ENCODE measurements at places on chromosomes 16 and 17.

- DNase-seq, result no peak
Measured at GRCh38 chr17:48093341-48094045, 7.8 kb downstream of the CBX1 start.

DNA sequence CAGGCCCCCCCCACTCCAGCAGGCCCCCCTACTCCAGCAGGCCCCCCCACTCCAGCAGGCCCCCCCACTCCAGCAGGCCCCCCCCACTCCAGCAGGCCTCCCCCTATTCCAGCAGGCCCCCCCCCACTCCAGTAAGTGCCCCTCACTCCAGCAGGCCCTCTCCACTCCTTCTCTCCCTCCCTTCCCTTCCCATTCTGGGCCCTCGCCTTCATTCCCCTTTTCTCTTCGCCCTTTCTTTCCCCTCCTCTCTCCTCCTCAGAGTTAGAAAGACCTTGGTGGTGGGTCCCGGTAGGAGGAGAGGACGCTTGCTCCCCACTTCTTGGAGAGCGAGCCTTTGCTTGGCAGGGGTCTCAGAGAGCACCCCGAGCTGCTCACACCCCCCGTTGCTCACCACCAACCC lies 177.0 kb upstream of the TNRC6C start:
- DNase-seq, result no peak

DNA sequence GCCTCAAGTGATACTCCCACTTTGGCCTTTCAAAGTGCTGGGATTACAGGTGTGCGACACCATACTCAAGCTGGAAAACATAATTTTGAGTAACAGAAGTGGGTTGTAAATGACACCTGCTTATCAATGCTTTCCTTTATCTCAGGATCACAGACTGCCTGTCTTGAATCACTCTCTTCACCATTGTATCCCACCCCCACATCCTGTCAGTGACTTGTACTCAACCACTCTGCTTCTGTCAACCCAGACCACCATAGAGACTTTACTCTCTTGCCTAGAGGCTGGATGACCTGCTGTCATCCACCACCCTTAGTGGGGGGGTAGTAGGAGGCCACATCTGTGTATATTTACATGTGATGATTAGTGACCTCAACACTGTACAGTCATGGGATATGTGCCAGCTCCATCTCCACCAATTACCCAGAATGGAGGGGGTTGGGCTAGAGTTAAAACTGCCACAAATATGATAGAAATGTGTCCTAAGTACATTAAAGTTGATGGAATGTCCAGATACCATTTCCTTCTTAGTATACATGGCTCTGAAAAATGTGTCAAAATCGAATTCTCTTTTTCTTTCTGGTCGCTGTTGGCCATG lies 338.7 kb downstream of the GRIN2A start:
- no peak for DNase-seq

DNA sequence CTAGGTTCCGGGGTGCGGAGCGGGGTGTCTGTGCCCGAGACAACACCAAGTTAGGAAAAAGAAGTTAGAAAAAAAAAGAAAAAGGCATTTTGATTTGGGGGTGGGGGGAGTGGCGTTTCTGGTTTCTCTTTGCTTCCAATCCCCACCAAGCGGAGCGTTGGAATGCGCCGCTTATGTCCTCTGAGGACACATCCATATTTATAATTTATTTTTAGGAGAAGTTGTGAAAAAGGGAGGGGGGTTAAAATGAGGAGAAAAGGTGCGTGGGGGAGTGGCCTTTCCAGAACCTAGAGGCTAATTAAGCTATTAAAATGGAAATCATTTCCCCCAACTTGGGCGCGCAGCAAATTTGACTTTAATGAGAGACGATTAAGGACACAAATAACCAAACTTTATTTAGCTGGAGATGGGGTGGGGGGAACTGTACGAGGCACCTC lies 232.1 kb downstream of the MRTFB start:
- no peak for DNase-seq

DNA sequence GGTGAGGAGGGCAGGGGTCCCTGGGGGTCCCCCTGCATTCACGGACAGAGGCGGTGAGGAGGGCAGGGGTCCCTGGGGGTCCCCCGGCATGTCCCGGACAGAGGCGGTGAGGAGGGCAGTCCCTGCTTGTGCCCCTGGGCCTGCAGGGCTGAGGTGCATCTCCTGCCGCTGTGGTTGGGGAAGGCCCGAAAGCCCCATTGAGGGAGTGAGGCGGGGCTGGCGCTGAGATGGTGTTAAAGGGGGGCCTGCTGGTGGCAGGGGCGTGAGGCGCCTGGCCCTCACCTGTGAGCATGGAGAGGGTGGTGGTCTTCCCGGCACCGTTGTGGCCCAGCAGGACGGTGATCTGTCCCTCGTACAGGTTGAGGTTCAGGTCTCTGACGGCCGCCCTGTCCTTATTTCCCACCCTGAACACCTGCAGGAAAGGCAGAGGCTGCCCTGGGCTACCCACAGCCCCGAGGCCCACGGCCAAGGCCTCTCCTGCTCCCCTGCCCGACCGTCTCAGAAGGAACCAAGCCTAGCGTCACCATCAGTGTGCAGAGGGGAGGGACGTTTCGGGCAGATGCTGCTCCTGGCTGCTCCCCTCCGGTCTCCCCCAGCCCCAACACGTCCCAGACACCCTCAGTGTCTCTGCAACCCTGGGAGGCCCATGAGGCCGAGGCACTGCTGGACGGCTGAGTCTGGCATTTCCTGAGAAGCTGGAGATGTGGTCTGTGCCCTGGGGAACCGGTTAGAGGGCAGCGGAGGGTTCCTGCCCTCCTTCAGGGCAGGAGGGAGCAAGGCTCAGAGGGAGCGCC lies 31.4 kb upstream of the RNPS1 start:
- DNase-seq, result no peak

DNA sequence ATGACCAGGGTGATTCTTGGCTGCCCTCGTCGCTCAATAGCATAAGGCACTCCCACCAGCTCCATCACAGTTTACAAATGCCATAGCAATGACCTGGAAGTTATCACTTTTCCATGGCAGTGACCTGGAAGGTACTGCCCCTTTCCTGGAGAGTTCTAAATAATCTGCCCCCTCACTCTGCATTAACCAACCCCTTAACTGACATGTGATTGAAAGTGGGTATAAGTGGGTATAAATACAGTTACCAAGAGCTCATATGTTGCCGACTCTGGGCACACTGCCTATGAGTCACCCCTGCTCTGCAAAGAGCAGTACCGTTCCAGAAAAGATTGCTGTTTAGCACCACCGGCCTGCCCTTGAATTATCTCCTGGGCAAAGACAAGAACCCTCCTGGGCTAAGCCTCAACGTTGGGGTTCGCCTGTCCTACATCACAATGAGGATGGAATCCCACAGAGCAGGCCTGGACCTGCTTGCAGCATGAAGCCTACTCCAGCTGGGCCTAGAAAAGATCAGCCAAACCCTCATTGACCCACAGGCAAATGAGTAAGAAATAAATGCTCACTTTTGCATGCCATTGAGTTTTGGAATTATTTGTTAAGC lies 95.2 kb upstream of the SEC14L1 start:
- DNase-seq, result no peak

DNA sequence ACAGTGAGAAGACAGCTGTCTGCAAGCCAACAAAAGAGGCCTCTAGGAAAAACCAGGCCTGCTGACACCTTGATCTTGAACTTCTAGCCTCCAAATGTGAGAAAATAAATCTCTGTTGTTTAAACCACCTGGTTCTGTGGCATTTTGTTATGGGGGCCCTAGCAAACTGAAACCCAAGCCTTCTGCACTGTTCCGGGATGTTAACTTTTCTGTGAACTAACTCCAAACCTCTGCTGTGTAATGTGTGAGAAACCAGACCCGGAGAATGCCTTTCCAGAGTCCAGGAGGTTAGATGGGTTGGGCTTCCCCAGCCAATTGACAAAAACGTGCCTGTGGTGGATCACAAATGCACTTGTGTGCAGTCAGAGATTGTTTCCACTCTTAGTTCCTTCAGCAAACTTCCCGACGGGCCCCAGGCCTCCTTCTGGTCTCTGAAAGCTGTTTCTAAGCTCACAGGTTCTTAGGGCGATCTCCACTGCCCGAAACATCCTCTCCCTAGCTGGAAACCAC lies 13.6 kb upstream of the GGA2 start:
- no peak for DNase-seq

GRCh38 chr16:67147437-67148140 lies 3.2 kb downstream of the B3GNT9 start:
- no peak for DNase-seq

GRCh38 chr16:53745086-53745485 lies 41.1 kb downstream of the FTO start:
- no peak for DNase-seq

DNA sequence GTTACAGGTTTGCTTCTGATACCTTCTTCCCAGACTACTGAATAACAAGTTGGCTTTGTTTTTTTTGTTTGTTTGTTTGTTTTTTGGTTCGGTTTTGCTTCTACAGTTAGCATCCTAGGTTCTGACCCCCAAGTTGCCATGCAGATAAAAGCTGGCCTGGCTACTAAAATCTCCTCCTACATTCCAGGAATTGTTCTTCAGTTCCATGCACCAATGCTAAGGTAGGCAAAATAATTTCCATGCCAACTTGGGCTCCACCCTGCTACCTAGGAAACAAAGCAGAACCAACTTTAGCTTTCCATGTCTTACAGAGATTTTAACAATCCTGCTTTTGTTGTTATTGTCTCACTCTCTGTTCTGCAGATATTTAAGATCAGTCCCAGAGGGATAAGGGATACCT lies 495.5 kb upstream of the SOX9 start:
- no peak for DNase-seq

GRCh38 chr16:11076259-11077018 lies 132.1 kb downstream of the CLEC16A start:
- DNase-seq, result peak; percentile 87

DNA sequence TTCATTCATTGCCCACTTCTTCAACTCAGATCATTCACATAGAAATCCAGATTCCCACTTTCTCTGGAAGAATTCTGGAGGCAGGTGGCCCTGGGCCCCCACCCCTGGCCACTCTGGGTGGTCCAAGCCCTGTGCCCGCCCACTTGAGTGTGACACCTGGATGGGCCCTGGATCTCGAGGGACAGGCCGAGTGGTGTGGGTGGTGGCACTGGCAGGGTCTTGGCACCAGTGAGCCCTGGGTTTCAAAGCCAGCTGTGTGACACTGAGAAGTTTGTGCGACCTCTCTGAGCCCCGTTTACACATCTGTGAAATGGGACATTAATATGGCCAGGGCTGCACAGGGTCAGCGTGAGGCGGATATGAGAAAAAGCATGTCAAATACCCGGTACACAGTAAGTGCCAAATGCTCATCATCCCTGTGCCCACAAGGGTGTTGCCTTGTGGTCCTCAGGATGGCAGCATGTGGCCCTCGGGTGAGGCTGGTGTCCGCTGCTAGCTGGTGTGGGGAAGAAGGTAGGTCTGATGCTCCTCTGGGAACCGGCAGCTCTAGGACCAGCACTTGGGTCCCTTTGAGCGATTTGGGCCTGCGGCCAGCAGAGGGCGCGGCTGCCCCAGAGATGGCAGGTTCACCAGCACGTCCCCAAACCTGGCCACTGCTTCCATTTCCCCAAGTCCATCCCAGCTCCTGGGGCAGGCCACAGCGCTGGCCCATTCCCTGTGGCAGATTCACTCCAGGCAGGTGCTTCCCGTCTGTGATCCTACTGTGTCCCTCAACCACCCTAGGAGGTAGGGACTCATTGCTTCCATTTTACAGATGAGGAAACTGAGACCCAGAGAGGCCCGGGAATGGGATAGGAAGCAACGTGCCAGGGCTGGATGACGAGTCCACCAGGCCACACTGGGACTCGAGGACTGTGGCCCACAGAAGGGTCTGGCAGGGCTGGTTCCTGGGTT lies 3.6 kb downstream of the OSGIN1 start:
- peak; percentile 89 for DNase-seq

- no peak for DNase-seq
Measured at GRCh38 chr16:21156767-21157467, 1.6 kb upstream of the LDAF1 start.

DNA sequence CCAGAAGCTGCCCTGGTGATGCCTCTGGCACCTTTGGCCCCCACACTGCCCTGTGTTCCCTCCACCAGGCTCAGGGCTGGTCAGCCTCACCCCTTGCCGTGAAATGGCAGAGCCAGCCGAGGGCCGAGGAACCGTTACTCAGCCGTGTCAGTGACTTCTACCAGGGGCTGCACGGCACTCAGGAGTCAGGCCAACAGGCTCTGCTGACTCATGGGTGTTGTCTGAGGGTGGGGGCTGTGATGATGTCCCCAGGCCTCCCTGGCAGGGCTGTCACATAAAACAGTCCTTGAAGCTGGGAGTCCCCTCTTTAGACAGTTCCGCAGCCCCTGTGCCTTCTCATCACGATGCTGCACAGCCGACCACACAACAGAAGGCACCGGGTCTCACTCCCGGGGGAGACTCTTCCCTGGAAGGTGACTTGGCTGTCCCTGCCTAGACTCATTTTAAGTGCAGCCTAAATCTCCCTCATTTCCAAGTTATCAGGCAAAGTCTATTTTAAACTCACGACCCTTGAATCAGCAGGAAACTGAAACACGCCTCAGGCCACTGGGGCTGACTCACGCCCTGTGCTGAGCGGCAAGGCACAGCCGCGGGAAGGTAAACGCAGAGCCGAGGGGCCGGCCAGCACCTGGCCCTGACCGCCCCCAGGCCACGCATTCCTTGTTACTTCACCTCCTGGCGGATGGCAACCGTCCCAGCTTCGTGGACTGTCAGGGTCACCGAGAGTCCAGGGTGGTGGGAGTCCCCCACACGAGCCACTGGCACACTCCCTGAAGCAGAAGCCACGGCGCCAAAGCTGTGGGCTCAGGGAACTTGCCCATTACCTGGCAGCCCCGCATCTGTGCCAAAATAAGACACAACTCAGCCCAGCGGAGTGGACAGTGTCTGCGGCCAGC lies 102.6 kb downstream of the ZNF778 start:
- peak; percentile 79 for DNase-seq

GRCh38 chr17:29929533-29930408 lies at the start of gene SSH2:
SSH2 (minus strand) TSS chr17:29930228; CDS start chr17:29930000, 228 bp downstream.
- DNase-seq, result peak; percentile 94

DNA sequence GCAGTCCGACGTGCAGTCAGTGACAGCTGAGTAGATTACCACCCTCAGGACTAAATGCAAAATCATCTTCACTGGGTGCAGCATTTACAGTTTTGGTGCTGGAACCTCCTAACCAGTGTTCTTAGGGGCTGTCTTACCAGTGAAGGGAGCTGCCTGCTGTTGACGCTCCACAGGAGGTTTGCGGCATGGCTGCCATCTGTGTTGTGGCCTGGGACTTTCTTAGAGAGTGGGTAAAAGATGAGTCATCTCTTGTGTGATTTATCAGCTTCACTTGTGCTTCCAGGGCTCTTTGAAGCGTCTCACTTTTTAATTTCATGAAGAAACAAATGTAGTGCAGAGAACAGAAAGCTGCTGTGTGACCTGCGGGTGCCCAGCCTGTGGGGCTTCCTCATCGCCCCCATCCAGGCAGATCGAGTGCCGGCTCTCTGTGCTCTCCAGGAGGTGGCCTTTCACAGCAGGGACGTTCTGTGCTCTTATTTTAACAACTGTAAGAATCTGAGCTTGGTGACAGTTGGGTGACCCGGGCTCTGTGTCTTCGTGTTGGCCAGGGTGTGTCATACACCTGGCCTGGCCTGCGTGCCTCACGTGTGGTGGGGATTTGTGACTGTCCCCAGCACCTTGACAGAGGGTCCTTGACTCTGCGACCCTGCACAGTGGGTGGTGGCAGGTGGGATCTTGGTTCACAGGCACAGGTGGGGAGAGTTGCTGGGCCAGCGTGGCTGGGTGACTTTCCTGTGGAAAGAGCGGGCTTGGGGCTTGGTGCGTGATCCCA lies 24.3 kb upstream of the ZNF750 start:
- DNase-seq, result peak; percentile 83
